Fibroblast of skin of back (primary cell): ENCODE measurements at places on chromosomes 12 and 14.

DNA sequence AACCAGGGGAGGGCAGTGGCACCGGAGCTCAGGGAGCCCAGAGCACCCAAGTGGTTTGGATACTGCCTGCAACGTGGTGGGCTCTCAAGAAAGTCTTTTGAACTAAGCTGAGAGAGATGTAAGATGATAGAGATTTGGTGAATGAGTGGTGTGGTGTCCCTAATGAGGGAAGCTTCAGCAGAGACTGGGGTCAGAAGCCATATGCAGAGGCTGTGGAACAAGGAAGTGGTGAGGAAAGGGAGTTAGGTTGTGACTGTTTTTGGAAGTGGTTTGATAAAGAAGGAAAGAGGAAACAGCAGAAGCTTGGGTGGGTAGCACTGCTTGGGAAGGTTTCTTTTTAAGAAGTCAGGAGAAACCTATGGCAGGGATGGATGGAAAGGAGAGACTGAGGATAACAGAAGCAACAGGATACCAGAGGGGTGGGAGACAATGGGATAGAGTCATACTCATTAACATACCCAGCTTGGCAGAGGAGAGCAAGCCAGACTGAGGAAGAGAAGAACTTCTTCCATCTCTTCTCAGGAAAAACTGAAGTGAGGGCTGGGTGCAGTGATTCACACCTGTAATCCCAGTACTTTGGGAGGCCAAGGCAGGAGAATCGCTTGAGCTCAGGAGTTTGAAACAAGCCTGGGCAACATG is 24.1 kb downstream of the SLC4A8 start:
- DNase-seq: no peak

GRCh38 chr14:99589651-99590530 is 14.1 kb downstream of the CCDC85C start:
- no peak for DNase-seq

DNA sequence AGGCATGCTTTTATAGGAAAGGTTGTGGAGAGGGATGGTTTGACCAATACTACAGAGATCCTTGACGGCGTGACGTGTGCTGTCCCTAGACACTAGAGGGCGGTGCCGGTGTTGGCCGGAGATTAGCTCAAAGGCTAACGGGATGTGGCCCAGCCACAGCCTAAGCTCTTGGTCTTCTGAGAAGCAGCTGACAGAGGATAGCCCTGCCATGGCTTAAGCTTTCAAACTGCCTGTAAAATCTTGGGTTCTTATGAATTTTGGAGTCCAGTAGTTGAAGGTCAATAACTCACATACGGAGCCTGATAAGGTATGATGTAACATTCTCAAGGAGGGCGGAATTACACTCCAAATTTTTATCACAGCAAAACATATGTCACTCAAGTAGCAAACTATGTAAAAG is 515.7 kb upstream of the ATXN7L3B start:
- peak; percentile 58 for DNase-seq

DNA sequence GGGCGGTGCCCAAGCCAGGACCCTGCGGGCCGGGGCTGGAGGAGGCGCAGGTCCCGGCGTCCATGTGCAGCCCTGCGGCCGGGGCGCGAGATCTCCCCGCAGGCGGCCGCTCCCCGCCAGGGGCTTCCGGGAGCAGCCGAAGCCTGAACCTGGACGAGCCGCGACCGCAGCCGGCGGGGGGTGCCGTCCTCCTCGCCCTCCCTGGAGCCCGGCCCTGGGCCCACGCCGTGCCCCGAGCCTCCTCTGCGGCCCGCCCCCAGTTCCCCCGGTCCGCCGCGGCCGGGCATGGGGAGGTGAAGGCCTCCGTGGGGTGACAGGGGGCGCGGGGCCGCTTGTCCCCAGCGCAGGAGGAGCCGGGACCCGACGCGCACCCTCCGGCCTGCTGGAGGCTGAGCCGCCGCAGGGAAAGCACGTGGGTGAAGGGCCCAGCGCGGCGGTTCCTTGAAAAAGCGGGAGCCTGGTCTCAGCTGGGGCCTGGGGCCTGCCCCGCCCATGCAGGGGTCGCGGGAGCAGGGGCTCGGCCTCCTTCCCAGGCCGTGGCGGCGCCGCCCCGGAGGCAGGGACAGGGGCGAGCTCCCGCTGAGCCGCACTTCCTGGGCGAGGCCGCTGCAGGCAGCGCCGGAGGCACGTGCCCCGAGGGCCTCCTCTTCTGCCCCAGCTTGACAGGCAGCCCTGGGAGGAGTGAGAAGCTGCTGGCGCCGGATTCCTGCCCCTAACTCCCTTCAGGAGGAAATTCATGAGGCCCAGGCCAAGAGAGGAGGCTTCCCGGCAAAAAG is 55.6 kb upstream of the PPP2R5C start:
- peak; percentile 60 for DNase-seq

DNA sequence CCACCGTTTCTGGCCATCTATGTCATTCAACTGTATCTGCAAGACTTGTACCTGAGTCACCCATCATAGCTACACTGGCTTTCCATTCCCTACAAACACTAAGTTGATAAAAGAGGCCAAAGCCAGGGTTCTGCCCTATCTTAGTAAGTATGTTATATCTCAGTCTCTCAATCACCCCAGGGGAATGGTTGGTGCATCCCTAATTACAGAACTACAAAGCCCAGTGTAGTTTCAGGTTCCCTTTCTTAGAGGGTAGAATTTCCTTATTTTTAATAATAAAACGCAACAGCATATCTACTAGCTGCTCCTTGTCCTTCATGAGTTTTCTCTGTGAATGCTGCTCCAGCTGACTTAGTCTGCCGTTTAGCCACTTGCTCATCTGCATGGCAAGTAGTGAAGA is 57.6 kb downstream of the ST8SIA1 start:
- no peak for DNase-seq

- no peak for DNase-seq
Observed at GRCh38 chr12:68094195-68094594, 65.3 kb downstream of the IFNG start.

DNA sequence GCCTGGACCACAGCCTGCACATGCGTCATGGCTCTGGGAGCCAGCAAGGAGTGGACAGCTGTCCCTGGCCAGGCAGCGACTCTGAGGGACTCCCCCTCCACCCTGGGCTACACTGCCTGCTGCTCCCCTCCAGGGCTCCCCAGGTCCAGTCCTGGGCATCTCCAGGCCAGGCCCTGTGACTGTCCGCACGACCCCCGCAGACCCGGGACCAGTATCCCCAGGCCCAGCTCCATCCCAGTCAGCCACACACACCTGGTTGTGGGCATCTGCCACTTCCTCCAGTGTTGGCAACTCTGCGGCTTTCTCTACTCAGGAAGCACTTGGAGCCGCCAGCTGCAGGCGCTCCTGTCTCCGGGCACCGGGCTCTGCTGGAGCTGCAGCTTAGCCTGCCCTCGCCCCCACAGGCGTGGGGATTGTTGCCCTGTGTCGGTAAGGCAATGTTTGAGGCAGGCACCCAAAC is 2.4 kb downstream of the ULK1 start:
- DNase-seq: no peak

DNA sequence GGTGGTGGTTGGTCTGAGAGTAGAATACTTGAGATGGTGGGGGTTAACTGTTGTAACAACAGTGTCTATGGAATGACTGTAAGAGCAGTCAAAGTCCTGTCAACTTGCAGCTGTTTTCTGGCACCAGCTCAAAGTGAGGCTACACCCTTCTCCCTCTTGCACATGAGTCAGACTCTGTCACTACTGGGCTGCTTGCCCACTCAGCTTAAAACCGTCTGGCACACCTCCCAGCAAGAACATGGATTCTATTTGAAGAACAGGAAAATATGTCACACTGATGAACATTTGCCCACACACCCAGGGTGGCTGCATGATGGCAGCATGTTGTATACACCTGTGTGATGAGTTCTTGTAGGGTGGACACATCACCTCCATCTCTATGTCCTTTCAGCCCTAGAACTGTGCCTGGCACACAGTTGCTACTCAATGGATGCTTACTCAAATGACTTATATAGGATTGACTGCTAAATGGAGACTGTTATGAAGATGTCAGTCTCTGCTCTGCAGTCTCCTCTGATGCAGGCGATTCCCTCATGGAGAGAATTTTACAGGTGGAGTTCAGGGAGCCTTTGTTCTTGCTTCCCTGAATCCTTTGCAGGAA is 19.3 kb upstream of the SERPINA6 start:
- peak; percentile 100 for DNase-seq

DNA sequence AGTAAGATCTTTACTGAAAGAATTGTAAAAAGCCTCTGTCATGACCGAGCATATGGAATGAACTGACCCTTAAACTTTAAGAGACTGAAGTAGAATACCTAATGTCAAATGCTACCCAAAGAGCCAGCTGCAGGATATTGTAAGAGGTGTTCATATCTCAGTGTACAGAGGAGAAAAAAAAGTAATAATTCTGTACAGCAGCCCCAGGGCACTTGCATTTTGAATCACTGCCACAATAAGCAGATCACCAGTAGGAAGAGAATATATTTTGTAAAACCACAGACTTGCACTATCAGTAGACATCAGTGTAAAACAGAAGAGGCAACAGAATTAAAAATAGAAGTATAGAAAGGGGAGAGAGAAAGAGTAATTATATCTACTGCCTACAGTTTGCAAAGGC is 162.6 kb downstream of the PPFIA2 start:
- DNase-seq: no peak

DNA sequence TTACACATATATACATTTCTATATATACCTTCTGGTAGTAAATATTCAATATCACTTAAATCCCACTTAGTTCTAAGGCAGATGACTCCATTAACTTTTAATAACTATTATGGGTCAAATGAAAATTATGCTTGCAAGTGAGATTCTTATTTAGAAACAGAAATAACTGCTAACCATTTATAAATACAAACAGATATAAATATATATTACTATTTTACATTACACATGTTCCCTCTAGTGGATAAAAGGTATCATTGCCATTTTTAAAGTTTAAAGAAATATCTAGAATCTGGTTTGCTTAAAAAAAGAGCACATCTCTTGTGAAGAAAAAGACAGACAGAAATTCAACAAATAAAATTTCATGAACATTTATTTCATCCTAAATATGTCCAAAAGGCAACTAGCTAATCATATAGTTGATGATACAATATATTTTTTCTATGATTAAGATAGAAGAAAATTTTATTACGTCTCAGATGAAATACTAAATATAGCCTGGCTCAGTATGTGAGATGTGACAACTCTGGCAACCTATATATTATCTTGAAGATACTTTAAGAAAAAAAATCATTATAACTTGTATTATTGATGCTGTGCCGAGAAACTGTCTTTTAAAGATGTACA is 11.7 kb upstream of the RAD51AP1 start:
- DNase-seq: peak; percentile 10

GRCh38 chr12:64665514-64665913 is 55.2 kb downstream of the RASSF3 start:
- no peak for DNase-seq

- DNase-seq: peak; percentile 4
Observed at GRCh38 chr12:19482036-19482435, 42.7 kb downstream of the AEBP2 start.

DNA sequence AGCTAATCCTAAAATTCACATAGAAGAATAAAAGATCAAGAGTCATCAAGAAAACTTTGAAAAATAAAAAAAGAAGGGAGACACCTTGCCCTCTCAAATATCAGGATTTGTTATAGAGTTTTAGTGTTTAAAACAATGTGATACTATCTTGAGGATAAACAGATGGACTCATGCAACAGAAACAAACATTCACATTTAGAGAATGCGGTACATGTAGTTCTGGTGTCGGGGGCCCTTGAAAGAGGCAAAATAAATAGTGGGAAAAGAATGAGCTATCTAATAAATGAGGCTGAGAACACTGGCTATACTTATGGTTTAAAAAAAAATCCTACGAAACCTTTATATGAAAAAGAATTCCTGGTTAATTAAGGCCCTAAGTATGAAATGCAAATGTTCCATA is 127.7 kb downstream of the LLPH start:
- DNase-seq: peak; percentile 43

DNA sequence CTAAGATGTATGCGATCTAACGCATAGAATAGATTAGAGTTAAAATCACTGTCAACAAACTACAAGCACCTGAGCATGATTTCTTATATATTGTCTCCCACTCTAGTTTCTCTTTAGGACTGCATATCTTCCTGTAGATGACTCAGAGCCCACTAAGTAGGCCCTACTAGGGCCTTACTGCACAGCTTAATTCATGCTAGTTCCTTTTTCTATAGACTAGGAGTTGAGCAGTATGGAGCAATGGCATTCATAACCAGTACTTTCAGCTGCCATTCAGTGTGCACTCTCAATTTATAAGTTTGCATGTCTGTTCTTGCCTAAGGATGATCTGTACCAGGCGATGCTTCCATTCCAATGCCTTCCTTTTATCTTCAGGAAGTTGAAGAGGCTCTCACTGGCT is 103.5 kb downstream of the METTL25 start:
- no peak for DNase-seq

DNA sequence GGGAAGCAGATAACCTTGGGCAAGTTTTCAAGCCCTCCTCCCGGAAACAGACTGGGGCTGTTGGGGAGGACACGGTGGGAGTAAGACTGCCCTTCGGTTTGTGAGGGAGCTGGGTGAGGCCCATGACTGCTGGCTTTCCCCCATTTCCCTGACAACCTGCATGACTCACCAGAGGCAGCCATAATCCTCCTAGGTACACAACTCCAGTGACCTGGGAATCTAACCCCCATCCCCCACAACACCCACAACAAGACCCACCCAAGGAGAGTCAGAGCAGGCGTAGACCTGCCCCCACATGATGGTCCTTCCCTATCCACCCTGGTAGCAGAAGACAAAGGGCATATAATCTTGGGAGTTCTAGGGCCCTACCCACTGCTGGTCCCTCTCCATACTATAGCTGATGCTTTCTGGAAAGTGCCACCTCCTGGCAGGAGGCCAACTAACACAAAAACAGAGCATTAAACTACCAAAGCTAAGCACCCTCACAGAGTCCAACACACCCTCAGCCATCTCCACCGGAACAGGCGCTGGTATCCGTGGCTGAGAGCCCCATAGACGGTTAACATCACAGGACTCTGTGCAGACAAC is 14.8 kb downstream of the DDX24 start:
- DNase-seq: no peak

- DNase-seq: peak; percentile 96
Observed at GRCh38 chr14:59332727-59333126, 132.5 kb downstream of the GPR135 start.

- DNase-seq: no peak
Observed at GRCh38 chr14:76669770-76670169, 91.5 kb upstream of the VASH1 start.

DNA sequence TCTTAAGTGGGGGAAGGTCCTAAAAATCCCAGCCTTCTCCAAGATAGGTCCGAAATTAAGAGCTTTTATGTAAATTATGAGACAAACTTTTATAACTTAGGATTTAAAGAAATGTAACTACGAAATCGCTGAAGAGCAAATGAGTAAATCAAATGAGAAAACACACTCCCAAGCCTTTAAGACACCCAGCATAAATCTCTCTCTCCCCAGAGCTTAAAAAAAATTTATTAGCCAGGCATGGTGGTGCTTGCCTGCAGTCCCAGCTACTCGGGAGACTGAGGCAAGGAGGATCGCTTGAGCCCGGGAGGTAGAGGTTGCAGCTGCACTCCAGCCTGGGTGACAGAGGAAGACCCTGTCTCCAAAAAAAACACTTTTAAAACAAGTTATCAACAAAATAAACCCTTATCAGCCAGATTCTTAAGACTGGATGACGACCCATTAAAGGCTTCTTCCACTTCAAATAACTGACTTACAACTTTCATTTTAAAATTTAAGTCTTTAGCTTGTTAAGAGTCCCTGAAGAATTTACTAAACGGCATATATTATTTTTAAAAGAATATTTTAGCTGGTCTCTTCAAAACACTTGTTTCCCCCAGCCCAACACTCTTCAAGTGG is 3.2 kb downstream of the PTGES3 start:
- DNase-seq: no peak
